ENCODE measurements at places on chromosomes 5 and 9. TPM values are rescaled to one million over a fixed set of nuclear protein-coding genes. Genes with fewer than 3 reads are reported as not detected.

Gene GFM2
- 50.1 TPM for total RNA-seq

Gene TEX48
- not detected for total RNA-seq

DNA sequence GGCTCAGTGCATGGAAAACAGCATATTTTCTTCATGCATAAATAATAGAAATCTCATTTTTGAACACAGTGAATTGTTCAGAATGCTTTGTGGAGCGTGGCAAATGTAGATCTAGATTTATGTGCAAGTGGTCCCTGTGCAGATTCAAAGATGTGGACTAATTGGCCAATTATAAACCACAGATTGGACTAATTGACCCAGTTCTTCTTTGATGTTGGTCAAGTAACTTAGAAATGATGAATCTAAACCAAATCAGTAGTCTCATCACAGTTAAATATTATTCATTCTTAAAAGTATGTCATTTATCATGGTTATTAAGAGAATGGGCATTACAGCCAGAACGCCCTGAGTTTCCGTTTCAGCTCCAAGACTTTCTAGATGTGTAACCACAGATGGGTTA, 11.7 kb upstream of the PDE4D start:
- no peak for DNase-seq

DNA sequence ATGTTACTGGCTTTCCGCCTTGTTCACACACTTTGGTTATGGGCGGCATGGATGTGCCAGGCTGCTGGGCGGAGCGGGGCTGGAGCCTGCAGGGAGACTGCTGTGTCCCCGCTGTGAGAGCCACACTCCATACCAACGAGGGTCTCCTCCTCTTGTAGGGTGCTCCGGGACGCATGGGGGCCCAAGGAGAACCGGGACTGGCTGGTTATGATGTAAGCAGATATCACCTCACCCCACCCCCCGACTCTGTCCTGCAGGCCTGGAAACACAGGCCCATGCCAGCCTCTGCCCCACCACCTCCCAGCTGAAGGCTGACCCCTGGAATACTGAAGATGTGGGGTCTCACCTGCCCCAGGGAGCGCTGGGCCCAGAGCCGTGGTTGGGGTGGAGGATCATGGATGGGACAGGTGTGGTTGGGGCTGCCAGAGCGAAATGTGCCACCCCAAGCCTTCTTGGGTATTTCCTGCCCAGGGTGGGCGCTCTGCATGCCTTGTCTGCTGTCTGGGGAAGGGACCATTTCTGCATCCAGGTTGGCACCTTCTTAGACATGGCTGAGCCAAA, 39.3 kb upstream of the ORM1 start:
- DNase-seq = no peak

Measured in GM23338 (cell line).